ENCODE measurements at places on chromosomes 4 and X.

DNA sequence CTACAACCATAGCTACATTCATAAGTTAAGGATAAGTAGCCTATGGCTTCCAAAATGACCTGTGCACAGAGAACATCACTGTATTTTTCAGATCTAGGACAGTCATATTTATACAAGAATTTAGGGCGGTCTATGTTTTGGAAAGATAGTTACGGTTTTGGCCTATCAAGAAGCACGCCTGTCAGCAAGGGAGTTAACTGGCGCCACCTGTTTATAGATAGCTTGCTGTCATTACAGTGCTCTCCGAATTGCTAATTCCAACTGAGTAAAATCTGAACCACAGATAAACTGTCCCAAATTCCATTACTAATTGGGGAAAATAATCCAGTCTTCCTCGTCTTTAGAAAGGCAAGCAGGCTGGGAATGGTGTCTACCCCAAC lies 646 bp downstream of the ABCB7 start:
- DNase-seq: peak; percentile 0

DNA sequence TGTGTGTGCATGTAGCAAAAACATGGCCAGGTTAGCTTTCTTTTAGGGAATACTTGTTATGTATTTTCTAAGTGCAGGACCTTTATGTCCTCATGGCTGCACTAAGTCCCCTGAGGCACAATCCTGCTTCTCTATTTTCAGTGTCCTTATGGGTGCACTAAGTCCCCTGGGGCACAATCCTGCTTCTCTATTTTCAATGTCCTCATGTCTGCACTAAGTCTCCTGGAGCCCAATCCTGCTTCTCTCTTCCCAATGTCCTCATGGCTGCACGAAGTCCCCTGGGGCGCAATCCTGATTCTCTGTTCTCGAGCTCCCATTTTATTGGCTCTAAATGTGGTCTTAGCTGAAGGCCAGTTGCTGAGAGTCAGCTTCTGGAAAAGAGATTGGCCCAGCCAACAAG lies 49.7 kb upstream of the GPRIN3 start:
- no peak for DNase-seq

- no peak for DNase-seq
Measured at GRCh38 chr4:1060121-1060520, 48.7 kb downstream of the FGFRL1 start.

- DNase-seq: no peak
Measured at GRCh38 chrX:14832586-14832985, 40.3 kb downstream of the FANCB start.

DNA sequence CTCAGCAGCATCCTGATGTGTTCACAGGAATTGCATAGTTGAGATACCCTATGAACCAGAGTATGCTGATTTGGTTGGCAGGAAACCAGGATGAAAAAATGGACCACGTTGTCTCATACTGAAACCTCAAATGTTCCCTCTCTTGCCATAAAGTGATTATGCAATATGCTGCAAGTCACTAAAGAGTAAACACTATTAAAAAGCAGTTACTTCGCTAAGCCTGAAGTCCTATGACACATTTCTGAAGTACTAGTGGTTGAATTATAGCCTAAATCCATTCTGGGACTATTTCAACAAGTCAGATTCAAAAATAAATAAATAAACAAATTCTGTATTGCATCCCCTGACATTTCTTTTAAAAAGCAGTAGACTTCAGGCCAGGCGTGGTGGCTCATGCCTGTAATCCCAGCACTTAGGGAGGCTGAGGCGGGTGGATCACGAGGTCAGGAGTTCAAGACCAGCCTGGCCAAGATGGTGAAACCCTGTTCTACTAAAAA lies 106.0 kb upstream of the NAP1L5 start:
- DNase-seq: no peak

- no peak for DNase-seq
Measured at GRCh38 chrX:53184836-53185235, 40.2 kb downstream of the KDM5C start.

DNA sequence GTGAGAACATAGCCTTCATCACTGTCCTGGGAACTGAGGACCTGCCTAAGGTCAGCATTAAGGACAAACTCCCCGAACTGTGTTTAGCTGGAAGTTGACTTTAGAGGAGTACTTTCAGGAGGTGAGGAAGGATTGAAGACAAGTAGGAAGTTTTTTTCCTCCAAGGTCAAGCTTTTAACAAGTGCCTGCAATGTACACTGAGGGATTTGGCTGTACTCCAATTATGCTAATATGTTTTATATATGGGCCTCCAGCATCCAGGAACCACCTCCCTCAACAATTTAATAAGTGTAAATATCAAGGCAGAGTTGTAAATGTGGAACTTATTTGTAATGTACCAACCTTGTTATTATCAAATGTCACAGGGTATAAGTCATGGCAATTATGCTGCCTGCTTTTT lies 726.2 kb downstream of the RPA4 start:
- DNase-seq: no peak

DNA sequence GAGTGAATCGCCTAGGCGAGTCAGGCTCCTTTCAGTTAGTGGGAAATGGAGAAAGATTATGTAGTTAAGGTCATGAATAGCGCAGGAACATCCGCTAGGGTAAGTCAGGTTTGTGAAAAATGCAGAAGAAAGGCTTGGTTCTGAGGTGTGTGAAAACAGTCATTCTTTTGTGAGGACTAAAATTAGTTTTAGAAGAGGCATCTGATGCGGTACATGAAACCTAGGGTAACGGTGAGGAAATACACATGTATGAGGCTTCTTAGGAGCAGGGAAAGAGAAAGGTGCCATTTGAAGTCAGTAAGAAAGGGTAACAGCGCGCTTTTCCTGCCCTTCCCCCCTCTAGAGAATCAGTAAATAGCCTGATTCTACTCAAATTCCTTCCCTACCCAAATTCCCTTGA lies 570 bp upstream of the RNF128 start:
- DNase-seq: no peak

DNA sequence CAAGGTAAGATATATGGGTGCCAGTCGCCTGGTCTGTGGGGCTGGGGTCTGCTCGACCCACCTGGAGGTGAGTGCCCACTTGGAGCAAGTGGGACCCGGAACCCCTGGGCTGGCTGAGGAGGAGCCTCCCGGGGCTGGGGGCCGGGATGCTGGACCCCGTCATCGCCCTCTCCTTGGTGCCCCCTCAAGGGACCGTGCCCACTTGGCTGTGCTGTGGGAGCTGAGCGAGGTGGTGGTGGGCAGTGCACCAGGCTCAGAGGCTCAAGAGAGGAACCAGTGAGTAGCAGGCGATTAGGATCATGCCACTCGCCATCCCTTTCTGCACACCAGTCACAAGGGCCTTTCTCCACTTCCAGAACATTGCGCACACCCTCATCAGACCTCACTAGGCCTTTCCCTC lies 203.8 kb upstream of the PSAPL1 start:
- no peak for DNase-seq

- DNase-seq: peak; percentile 86
Measured at GRCh38 chrX:72094894-72095293, 36.8 kb downstream of the RTL5 start.

DNA sequence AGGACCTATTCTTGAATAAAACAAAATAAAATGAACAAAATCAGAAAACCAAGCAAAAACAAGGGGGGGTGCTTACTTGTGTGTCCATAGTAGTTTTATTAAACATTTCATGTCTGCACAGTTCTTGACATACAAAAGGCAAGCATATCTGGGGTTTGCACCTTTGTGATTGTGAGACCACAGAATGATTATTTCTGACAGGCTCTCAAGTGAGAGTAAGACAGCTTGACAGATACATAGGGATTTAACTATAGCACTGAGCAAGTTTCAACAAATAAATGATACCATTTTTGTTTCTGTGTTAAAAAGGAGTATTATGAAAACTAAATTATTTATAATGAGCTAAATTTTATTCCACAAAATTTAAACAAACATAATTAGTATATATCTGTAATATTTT lies 712.0 kb upstream of the PCDH10 start:
- no peak for DNase-seq

- peak; percentile 15 for DNase-seq
Measured at GRCh38 chrX:25015486-25016360, at the start of gene ARX. ARX (minus strand) TSS chrX:25015965; CDS start chrX:25015737, 228 bp downstream.

GRCh38 chr4:2290974-2291704 lies 29.2 kb upstream of the MXD4 start:
- peak; percentile 80 for DNase-seq

GRCh38 chr4:150573534-150573933 lies 8.4 kb upstream of the MAB21L2 start:
- DNase-seq: no peak

DNA sequence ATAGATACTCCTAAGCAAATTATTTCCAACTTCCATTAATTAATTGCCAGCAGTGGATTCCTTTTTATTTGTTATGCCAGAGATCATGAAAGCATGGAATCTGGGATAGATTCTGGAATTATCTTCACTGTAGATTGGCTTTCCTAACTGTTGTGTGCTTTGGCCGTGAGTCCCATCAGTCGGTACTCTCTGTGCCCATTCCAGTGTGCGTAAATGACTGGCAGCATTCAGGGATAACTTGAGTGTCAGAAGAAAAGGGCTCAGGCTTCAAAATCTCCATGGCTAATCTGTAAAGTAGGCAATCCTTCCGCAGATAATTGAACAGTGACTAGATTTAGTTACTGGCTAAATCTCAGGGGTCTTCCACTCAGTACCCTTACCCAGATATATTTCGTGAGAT lies 76.8 kb upstream of the TMEM164 start:
- DNase-seq: no peak

DNA sequence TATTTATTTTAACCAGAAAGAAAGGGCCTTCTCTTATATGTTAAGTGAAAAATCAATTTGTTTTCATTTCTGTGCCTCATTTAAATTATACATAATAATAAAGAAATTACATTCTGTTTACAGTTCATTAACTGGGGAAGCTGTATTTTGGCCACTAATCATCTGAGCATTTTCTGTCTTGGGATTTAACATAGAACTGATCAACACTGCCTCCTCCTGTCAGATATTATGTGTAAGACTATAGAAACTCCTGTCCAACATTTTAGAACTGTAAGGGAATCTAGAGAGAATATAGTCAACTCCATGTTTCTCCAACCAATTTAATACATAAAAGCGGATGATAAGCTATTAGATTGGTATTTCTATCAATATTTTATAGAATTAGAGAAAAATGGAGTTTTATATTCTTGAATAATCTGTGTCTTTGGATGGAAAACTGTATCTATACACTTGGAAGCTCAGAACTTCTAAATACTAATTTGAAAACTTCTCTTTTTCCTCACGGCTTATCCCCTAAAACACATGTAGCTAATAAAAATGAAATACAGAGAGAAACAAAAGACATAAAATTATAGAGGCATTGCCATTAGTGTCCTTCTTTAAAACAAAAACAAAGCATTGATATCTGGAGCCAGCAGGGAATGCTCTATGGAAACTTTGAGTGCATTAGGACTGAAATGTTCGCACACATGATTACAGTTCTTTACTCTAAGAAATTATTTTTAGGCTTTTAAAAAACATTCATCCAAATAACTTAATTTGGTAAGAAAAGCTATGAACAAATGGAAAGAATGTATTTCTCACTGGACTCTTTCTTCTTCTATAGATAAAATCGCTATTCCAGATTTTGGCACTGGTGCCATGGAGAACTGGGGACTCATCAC lies 33.1 kb downstream of the ENPEP start:
- DNase-seq: no peak

- no peak for DNase-seq
Measured at GRCh38 chr4:147829401-147830101, 97.7 kb downstream of the ARHGAP10 start.

DNA sequence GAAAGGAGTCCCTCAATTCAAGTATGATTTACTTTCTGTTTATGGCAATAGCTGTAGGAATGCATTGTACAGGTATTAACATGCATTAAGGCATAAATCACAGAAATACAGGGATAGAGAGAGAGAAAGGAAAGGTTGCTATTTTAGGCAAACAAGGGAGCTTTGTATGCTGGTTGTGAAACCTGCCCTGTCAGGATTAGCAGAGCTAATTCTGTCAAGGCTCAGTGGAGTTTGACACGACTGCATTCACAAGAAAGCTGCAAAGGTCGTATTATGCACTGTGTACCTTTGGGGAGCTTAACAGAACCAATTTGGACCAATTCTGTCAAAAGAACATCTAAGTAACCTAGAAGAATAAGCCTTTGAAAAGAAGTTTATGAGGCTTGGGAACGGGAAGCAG lies 239.3 kb downstream of the GRIA2 start:
- no peak for DNase-seq

GRCh38 chrX:85065512-85066198 lies 62.0 kb downstream of the APOOL start:
- DNase-seq: no peak

DNA sequence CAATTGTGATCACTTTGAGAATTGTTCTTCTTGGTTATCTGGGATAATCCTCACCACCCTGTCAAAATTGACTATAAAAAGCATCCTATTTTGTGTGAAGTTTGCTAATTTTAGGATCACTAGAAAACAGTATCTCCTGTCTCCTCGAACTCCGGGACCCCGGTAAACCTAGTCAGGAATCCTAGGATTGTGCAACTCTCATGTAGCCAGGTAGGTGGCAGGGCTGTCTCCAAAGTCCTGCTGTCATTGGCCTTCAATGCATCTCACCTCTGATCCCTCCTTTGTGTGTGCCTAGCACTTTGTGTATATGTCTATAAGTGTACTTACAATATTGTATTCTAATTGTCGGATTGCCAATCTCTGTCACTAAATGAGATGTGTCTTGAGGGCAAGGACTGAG lies 1564.8 kb downstream of the RPA4 start:
- no peak for DNase-seq

DNA sequence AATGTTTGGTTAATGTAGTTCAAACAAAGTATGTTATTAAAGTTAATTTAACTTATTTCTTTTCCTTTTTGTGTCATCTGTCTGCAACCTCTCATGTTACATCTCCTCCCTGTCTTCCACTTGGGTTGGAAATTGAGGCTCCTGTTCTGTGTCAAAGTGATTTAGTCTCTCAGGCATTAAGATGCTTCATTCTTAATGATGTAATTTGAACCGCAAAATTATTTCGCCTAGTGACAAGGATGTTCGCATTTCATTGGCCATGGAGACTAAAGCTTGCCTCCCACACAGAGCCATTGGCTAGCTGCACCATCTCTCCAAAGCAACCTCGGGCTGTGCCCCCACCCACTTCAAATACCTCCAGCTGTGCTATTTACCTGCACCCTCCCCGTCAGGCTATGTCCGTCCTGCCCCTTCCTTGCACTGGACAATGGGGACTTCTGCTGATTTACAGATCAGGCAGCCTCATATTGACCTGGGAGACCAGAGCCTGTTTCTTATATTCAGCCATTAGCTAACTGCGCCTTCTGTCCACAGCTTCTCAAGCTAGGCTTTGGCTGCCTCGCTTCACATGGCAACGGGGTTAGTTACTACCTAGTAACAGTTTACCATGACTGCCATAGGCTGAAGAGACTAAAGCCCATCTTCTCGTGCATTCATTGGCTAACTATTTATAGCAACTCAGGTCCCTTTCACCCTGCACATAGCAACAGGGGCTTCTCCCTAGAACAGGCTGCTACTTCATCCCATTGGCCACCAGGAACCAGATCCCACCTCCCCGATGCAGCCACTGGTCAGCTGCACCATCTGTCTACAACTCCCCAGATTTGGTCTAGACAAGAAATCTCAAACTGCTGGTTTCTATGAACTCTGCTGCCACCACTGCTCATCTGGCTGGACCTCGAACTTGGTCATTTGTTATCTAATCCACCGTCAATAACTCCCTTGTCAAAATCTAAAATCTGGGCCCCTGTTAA lies 8.6 kb upstream of the ZNF157 start:
- DNase-seq: peak; percentile 74

GRCh38 chr4:149831656-149832208 lies 16.1 kb upstream of the IQCM start:
- DNase-seq: no peak

Data from CD4-positive, alpha-beta T cell treated with Interleukin-1 beta for 1 hour (primary cell).